ENCODE measurements at places on chromosomes 1 and 21.

DNA sequence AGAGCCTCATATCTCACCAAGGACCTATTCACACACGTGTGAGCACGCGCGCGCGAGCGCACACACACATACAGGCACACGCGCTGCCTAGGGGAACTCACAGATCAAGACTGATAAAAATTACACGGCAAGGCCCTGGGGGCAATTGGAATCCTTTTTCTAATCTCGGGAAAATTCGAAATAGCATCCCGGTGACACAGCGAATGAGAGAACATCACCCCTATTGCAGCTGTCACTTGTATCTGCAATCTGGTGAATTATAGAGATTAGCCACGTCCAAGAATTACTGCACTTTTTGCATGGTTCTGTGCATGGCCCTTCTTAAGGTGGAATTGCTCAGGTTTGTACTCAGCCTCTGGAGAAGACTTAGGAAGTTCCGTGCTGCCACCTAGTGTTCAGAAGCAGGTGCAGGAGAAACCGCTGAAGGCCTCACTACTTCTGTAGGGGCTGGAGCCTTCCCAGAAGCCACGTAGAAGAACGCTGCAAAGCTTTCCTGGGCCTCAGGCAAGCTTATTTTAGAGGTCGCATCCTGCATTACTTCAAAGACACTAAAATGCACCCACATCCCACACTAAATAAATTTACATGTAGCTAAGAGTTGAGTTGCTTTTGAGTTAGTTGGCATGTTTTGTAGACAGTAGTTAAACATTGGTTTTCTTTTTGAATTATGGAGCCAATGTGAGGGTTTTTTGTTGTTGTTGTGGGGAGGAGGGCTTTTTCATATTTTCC is 229.2 kb upstream of the CAMK1G start:
- DNase-seq = peak; percentile 22

- DNase-seq = no peak
Observed at GRCh38 chr21:43696214-43696613, 22.7 kb upstream of the PDXK start.

GRCh38 chr21:37509802-37510393 is 143.3 kb downstream of the DYRK1A start:
- no peak for DNase-seq

GRCh38 chr1:153633161-153633753 is 609 bp upstream of the CHTOP start:
- DNase-seq = no peak

GRCh38 chr1:168135116-168135920 is 1.4 kb downstream of the GPR161 start:
- no peak for DNase-seq

DNA sequence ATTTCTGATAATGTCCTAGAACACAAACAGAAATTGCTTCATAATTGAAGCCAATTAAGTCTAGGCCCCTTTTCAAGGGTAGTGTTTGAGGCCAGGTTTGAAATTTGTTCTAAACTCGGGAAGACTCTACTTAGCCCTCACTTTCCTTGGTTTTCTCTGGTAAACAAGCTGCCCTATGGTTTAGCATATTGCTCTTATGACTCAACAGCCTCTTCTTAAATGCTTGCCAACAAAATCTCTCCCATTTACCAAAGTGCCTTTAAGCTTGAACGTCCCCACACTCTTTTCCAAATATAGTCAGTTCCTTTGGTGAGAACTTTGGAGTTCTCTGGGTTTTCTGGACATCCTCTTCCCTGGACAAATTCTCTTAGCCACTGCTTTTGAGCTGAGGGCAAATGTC is 5.8 kb upstream of the LCE6A start:
- no peak for DNase-seq

GRCh38 chr1:151346082-151346768 is 827 bp downstream of the RFX5 start:
- no peak for DNase-seq

DNA sequence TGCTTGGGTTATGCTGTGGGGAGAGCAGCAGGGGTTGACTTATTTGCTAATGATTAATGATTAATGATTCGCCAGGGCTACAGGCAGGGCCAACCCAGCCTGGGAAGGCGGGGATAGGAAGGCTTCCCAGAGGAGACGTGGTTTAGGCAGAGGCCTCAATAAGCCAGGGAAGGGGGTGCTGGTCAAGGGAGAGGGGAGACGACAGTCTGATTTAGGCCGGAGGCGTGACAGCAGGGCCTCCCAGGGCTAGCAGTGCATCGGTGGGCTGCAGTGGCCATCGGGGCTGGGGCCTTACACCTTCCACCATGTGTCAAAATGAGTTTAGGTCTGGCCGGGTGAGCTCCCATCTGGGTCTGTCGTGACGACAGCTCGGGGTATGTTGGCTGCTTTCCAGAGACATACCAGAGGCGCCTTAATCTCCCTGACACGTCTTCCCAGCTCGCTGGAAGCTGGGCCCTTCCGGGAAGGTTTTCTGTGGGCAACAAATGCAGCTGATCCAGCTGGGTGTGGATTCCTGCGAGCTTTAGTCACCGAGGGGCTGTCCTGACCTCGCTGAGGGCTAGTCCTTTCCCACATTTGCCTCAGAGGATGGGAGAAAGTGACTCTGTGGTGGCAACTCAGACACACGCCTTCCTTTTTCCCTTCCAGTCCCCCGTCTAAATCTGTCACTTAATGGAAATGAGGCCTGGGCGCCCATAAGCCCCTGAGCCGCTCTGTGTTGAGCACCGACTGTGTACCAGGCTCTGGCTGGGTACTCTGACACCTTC is 3.7 kb upstream of the SLC1A7 start:
- DNase-seq = no peak

DNA sequence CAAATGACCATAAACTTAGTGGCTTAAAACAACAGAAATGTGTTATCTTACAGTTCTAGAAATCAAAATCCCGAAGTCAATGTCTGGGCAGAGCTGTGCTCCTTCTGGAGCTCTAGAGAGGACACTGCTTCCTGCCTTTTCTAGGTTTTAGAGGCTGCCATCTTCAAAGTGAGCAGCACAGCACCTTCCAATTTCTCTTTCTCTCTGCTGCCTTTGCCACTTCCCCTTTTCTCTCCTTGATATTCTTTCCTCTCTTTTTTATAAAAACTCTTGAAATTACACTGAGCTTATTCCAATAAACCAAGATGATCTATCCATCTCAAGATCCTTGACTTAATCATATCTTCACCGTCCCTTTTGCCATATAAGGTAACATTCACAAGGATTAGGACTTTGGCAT is 616.9 kb downstream of the PLPP3 start:
- no peak for DNase-seq

- no peak for DNase-seq
Observed at GRCh38 chr1:70358921-70359564, 4.5 kb upstream of the ANKRD13C start.

DNA sequence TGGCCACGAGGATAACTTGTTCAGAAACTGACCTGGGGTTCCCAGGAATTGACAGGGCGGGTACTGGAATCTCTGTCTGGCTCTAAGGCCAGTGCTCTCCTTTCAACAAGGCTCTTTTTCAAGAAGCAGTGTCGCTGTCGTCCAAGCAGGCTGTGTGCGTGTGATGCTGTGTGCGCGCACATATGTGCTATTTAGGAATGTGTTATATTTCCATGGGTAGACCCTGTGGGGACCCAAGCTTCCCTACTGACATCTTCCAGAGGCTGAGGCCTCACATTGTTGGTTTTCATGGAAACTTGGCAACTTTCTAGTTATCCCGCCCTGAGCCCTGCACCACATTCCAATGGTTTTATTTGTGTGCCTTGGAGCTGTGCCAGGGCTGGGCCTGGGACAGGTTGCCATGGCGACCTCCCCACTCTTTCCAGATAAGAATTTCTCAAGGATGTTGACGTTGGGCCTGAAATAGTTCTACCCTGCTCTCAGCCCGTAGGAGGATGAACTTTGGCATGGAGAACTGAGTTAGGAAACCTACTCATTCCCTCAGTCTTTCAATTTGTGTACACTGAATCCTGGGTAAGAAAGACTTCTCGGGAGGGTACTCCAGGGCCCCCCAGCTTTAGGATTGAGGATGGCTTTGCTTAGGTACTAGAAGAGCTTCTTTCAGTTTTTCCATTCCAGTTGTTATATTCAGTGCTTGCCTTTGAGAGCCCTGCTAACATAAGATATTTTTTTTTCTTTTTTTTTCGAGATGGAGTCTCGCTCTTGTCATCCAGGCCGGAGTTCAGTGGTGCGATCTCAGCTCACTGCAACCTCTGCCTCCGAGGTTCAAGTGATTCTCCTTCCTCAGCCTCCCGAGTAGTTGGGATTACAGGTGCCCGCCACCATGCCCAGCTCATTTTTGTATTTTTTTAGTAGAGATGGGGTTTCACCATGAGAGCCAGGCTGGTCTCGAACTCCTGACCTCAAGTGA is 38.8 kb upstream of the SRSF10 start:
- no peak for DNase-seq

DNA sequence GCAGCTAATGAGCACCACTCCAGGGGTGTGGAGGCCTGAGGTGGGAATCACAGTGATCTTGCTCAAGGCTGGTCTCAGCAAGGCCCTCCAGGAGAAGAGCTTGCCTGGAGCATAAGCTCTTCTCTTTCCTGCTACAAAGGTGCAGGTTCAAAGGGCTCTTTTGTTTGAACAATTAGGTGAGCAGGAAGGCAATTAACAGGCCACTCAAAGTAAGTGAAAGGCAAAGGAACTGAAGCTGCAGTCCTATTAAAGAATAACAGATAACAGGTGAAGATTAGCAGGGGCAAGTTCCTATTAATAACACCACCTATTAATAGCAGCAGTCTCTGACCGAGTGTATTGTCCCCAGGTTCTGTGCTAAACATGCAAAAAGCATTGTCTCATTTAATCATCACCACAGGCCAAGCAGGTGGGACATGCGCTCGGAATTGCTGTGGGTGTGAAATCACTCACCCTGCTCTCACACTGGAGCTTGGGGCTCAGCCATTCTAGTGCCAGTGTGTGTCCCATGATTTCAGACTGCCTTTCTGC is 113.8 kb downstream of the RHOU start:
- DNase-seq = no peak

DNA sequence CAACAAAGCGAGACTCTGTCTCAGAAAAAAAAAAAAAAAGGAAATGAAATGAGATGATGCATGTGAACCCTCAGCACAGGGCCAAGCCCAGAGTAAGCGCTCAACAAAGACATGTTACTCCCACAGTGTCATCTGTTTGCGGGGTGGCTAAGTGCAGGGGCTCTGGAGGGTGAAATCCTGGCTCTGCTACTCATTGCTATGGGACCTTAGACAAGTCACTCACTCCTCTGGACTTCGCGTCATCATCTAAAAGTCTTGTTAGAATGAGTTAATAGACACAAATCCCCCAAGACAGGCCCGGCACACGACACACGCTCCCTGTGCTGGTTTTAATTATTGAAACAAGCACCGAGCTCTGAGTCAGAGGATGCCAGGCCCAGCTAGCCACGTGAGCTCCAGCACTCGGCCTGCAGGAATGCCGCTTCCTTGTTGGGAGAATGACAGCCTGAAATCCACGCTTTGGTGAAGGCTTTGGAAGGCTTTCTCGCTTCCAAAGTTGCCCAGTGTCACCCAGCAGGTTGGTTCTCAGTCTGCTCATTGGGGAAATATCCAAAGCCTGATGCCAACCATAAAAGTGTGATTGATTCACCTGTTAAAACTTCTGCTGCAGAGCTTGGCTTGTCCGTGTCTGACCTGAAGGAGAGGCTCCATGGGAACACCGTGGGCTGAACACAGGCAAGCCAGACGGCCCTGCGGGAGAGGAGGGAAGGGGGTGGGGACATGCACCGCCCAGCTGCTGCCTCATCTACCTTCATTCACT is 36.7 kb upstream of the TARDBP start:
- DNase-seq = no peak

- no peak for DNase-seq
Observed at GRCh38 chr1:79355090-79355489, 348.6 kb upstream of the ADGRL4 start.

- DNase-seq = no peak
Observed at GRCh38 chr1:23643736-23644554, 47.7 kb upstream of the RPL11 start.

DNA sequence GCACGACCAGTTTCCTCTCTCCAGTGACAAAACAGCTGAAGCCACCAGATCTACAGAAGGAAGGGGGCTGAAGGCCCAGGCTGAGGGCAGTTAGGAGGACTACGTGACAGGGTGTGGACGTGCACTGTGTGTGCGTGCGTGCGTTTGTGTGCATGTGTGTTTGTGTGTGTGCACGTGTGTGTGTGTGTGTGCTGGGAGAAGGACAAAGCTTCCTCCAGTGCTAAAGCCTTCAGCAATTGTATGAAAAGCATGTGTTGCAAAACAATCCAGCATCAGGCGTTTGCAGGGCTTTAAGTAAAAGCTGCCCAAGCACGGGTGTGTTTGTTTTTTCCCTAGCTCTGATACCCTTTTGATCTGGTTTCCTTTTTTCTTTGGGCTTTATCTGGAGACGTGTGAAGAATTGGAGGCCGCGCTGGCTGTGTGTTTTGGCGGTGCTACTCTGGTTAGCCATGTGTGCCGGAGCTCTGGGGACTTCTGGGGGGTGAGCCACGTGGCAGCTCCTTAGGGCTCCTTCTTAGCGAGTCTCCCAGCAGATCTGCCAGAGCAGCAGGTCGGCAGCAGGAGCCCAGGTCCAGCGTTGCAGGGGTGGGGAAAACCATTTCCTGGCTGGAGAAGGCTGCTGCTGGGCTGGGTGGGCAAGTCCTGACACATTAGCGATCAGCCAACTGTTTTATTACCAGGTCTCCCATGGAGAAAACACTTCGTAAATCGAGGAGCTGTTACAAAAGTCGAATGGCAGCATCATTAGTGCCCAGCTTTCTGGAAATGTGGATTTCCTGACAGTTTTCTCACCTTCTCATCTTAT is 73.4 kb downstream of the UCK2 start:
- no peak for DNase-seq

DNA sequence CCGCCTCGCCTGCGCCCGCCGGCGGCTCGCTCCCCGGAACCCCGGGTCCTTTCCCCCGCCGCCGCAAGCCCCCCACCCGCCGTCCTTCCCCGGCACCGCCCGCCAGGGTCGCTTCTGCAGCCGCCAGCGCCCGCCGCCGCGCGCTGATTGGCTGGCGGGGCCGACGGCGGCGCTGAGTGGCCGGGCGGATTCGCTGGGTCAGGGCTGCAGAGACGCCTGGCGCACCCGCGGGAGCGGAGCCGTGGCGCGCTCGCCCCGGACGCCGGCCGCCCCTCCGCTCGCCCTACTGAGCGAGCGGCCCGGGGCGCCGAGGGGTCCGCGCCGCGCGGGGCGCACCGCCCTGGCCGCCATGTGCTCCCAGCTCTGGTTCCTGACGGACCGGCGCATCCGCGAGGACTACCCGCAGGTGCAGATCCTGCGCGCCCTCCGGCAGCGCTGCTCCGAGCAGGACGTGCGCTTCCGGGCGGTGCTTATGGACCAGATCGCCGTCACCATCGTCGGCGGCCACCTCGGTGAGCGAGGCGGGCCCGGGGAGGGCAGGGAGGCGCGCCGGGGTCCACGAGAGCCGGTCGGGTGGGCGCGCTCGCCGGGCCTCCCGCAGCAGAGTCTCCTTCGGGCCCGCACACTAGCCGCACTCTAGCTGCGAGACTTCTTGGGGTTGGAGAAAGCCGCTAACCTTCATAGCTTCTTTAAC is at the start of gene RIMKLA:
Gene RIMKLA (plus strand): TSS at position 207 of the 694 bp plus-strand sequence. CDS start 143 bp downstream, at position 350.
- peak; percentile 32 for DNase-seq

DNA sequence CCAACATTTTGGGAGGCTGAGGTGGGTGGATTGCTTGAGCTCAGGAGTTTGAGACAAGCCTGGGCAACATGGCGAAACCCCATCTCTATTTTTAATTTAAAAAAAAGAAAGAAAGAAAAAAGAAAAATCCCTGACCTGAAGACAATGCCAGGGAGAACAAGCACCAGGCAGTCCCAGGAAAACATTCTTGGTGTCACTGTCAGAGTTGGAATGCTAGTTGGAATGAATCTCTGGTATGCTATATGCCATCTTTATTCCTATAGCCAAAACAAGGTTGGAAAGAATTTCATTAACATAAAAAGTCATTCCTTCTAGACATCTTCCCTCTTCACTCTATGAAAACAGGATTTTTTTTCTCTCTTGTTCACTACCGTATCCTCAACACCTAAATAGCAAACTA is 2.8 kb downstream of the DNAJC8 start:
- no peak for DNase-seq

Data from CD4-positive, alpha-beta T cell treated with Interferon gamma for 1 hour (primary cell).